ENCODE measurements at places on chromosomes 1 and 21.

GRCh38 chr1:117015724-117016123, 14.2 kb downstream of the CD101 start:
- no peak for DNase-seq

DNA sequence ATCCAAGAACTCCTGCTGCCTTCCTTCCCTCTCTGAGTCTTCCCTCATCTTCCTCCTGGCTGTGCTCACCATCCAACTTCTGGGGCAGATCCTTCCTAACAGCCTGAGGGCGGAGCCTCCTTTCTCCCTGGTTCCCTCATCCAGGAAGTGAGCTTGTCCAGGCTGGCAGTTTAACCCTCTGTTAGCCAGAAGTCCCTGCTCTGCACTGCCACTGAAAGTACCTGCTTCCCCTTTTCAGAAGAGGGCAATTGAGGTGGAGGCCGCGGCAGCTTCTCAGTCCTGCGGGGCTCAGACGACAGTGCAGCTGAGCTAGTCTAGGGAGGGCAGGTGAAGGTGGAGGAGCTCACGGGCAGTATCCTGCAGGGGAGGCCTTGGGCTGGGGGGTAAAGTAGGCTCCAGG, 149.1 kb downstream of the FCRL5 start:
- DNase-seq = no peak

DNA sequence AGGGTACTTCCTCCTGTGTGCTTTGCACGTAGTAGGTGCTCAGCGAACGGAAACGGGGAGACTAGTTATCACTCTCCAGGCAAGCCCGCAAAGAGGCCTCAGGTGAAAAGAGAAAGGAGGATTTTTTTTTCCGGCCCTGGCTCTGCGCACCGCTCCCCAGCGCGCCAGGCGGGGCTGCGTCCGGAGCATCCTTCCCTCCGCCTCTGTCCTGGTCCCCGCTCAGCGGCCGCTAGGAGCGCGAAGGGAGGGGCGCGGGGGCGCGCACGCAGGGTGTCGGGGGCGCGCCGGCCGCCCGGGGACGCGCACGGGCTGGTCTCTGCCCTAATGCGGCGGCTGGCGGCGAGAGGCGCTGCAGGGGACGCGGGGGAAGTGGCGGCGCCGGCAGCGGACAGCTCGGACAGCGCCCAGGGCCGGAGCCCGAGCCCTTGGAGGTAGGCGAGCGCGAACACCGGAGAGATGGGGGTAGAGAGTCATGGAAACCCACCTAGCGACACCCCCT, 42.3 kb upstream of the NFASC start:
- DNase-seq = no peak

- no peak for DNase-seq
These were observed 297.4 kb downstream of the TM2D1 start for GRCh38 chr1:61427510-61427909.

- no peak for DNase-seq
These were observed 19.1 kb downstream of the MATN1 start for GRCh38 chr1:30704271-30704670.

DNA sequence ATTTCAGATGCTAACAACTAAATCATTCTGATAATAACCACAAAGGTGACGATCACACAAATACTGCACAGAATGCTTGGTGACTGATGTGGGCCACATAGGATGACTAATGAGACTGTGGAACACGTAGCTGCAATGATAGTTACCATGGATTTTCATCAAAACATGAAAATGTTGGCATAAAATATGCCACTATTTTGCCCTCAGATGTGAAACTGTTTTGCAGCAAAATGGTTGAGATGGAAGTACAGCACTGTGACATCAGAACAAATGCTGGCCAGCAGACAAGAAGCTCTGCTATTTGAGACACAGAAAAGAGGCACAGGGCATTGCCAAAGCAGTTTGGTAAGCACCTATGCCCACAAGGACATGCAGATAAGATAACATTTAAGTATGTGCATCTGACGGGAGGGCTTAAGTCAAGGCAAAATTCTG, 83.8 kb downstream of the NIBAN1 start:
- no peak for DNase-seq

DNA sequence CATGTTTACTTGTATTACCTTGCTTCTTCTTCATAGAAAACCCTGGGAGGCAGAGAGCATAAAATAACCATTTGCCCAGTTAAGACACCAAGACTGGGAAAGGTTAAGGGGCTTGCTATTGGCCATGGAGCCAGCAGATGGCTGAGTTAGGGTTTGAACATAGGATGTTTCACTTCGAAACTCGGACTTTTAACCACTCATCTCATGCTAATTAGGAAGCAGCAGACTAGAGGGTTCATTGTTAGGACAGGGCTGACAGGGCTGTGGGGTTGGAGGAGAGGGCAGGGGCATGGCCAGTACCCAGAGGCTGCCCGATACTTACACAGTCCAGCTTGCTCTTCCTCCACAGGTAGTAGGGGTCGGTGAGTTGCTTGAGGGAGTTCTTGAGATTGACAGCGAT, 17.0 kb downstream of the SLC26A9 start:
- no peak for DNase-seq

- no peak for DNase-seq
These were observed 36.2 kb downstream of the CITED4 start for GRCh38 chr1:40825996-40826395.

DNA sequence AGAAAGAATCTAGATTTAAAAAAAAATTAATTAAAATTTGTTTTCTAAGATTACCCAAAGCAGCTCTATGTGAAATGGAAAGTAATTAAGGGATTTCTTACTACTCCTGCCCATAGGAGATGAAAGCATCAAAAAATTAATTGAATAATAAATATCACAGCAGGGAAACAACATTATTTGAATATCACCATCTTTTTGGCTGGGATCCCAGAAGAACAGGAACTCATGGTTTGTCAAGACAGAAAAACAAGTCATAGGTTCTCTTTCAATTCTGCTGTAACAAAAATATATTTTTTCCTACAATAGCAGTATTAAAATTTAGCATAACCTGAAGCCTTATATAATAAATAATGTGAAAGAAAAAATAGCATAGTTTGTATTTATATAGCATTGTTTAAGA, 1713.4 kb downstream of the NCAM2 start:
- DNase-seq = no peak

GRCh38 chr1:200228081-200228480, 181.8 kb downstream of the ZNF281 start:
- DNase-seq = no peak

DNA sequence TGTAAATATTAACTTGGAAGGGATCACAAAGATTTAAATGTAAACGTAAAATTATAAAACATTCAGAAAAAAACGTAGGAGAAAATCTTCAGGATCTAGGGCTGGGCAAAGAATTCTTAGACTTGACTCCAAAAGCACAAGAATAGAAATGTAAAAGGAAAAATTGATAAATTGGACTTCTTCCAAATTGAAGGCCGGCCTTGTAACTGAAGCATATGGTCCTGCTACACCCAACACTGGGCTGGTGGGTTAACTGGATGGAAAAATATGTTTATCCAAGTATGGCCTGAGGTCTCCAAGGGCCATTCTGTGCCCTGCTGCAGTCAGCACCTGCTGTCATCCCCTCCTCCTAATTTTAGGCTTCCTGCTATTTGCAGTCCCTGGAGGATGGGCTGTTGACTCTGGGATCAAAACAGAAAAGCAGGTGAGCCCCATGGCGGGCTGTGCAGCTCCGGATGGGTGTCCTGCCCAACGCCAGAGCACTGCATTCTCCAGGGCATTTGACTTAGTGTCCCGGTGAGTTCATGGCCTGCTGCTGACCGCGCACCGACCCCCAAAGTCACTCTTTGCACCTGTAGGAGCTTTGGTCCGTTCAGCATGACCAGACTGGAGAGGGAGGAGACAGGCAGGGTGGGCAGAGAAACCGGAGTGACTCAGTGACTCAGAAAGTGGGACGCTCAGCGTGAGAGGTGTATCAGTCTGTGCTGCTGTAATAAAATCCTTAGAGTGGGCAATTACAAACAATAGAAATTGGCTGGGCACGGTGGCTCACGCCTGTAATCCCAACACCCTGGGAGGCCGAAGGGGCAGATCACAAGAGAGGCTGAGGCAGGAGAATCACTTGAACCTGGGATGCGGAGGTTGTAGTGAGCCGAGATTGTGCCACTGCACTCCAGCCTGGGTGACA, 6.1 kb upstream of the AIRE start:
- DNase-seq = no peak

- DNase-seq = no peak
These were observed 579 bp upstream of the SLC19A1 start for GRCh38 chr21:45542667-45543370.

- DNase-seq = no peak
These were observed 78.3 kb upstream of the HAO2 start for GRCh38 chr1:119290297-119290696.

- DNase-seq = no peak
These were observed 155.0 kb upstream of the RUNX1 start for GRCh38 chr21:35204125-35204524.

DNA sequence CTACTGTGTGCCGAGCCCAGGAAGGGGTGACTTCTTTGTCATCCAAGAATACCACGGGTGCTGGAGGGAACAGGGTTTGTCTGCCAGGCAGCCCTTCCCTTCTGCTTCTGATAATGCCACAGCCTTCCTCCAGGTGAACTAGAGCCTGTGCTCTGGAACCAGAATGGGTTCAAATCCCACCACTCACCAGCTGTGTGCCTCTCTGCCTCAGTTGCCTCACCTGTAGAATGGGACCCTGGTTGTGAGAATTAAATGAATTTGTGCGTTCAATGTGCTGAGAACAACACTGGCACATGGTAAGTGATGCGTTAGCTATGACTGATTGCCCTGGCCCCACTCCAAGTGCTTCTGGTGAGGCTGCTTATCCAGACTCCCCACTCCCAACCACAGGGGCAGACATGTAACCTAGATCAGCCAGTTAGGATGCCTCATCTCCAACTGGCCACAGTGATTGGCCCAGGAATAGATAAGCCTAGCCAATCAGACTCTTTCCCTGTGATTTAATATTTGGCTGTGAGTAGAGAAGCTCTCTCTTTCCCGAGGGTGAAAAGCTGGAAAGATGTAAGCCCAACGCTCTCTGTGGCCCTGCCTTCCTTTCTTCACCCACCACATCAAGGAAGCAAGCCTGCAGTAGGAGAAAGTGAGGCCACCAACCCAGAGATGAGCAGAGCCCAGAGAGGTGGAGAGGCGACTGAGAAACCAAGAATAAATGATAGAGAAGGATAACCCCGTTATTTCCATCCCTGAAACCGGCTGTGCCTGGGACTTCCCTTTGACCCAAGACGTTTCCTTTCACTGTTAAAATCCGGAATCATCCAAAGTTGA, 20.8 kb upstream of the LAPTM5 start:
- no peak for DNase-seq

Measured in stimulated activated CD8-positive, alpha-beta memory T cell treated with anti-CD3 and anti-CD28 coated beads, Interleukin-7, amount 100 ng/mL, for 1 hour (primary cell).